ENCODE measurements at places on chromosomes 5 and 9.

DNA sequence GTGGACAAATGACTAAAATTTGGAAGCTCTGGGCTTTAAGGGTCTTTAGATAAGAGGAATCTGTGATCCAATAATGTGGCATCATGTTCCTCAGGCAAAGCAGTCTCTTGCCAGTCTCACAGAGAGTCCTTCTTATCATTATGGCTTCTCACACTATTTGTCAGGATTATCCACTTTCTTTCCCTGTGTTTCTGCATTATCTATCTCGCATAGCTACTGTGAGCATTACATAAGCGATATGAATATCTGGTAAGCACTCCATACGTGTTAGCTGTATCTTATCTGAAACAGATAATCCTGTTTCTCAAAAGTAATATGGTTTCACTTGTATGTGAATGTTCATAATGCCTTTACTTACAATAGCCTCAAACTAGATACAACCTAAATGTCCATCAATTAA is 9.6 kb downstream of the MCC start:
- no peak for DNase-seq

- no peak for DNase-seq
Observed at GRCh38 chr9:96551403-96551802, 68.2 kb downstream of the CDC14B start.

DNA sequence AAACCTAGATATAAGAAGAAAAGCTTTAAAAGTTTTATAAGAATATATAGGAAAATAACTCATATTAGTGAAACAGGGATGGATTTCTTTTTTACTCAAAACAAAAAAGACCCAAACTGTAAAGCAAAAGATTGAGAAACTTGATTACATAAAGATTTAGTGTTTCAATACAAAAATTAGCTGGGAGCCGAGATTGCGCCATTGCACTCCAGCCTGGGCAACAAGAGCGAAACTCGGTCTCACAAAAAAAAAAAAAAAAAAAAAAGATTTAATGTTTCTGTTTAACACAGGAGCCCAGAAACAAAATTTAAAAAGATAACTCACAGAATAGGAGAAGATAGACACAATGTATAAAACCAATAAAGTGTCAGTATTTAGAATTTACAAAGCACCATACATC is 45.2 kb downstream of the CDC14B start:
- DNase-seq: no peak

DNA sequence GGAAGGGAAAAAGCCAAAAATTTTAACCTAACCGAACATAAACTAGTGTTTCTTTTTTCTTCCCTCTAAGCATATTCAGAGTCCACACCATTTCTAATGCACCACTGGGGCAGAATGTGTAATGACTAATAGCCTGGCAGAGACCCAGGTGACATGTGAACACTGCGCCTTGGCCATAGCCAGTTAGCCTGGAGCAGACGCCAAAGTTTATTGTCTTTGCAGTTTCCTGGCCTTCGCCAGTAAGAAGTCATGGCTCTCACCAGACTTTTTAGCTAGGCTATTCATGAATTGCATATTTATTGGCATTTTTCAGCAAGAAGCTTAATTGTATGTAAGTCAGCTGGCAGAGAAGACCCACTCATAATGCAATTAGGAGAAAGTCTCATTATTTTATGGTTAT is 182.8 kb upstream of the SLC27A6 start:
- peak; percentile 73 for DNase-seq

GRCh38 chr5:161009194-161009593 is 157.2 kb upstream of the ATP10B start:
- no peak for DNase-seq

Data from sciatic nerve (tissue), 2 donors.